ENCODE measurements at places on chromosomes 13 and 19. TPM values are rescaled to one million over a fixed set of nuclear protein-coding genes. Genes with fewer than 3 reads are reported as not detected.

Gene COL4A1
- 161 TPM for total RNA-seq

Gene USPL1
- total RNA-seq: 14.9 TPM

Gene CRX
- not detected for total RNA-seq

Gene TINCR
- total RNA-seq: 3.9 TPM

Gene KLK10
- total RNA-seq: 5.7 TPM

Gene GRK1
- total RNA-seq: not detected

Gene PSPN
- 2.2 TPM for total RNA-seq

Gene P2RY11
- total RNA-seq: 15.6 TPM

Gene FKRP
- total RNA-seq: 13.2 TPM

- peaks cover 6% of the 10 kb centered on the region for H3K4me1 ChIP-seq
- no peaks in the 10 kb centered on the region for H3K27me3 ChIP-seq
- DNase-seq: no peak
- H3K27ac ChIP-seq: peak overlapping the region; percentile 72
Measured at GRCh38 chr19:57947088-57947418, 453 bp downstream of the ZNF256 start.

GRCh38 chr19:34224996-34225658 lies 29.2 kb upstream of the GARRE1 start:
- DNase-seq: no peak
- no peak overlapping the region for H3K27ac ChIP-seq
- H3K4me1 ChIP-seq: peaks cover 5% of the 10 kb centered on the region
- H3K36me3 ChIP-seq: peaks cover 98% of the 10 kb centered on the region
- no peaks in the 10 kb centered on the region for H3K27me3 ChIP-seq
- H3K4me3 ChIP-seq: no peak overlapping the region

- no peaks in the 10 kb centered on the region for H3K4me1 ChIP-seq
- DNase-seq: no peak
- H3K36me3 ChIP-seq: no peaks in the 10 kb centered on the region
- H3K27ac ChIP-seq: no peak overlapping the region
- H3K27me3 ChIP-seq: peaks cover 16% of the 10 kb centered on the region
- peak overlapping the region; percentile 53 for H3K4me3 ChIP-seq
Measured at GRCh38 chr13:23161481-23161825, 19.3 kb upstream of the SGCG start.

- peaks cover 12% of the 10 kb centered on the region for H3K4me1 ChIP-seq
- H3K27ac ChIP-seq: no peak overlapping the region
- no peaks in the 10 kb centered on the region for H3K36me3 ChIP-seq
- H3K4me3 ChIP-seq: no peak overlapping the region
Measured at GRCh38 chr19:44587963-44588770, 25.2 kb upstream of the IGSF23 start.

- no peaks in the 10 kb centered on the region for H3K27me3 ChIP-seq
- no peak overlapping the region for H3K4me3 ChIP-seq
- H3K27ac ChIP-seq: no peak overlapping the region
- no peak for DNase-seq
- peaks cover 7% of the 10 kb centered on the region for H3K4me1 ChIP-seq
- H3K36me3 ChIP-seq: peaks cover 34% of the 10 kb centered on the region
Measured at GRCh38 chr13:44976196-44976595, 13.1 kb downstream of the NUFIP1 start.

DNA sequence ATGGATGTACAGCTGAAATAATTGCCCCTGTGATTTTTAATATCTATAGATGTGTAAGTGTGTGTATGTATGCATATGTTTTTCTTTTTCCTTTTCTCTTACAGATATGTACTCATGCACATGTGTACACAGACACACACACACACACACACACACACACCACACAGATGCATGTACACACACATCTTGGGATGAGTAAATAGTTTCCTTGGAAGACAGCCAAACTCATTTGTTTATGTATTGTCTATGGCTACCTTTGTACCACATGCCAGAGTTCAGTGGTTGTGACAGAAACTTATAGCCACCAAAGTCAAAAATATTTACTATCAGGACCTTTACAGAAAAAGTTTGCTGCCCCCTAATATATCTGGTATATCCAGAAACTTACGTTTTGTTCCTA lies 192.6 kb downstream of the MAB21L1 start:
- H3K4me3 ChIP-seq: no peak overlapping the region
- H3K27me3 ChIP-seq: no peaks in the 10 kb centered on the region
- H3K4me1 ChIP-seq: no peaks in the 10 kb centered on the region
- DNase-seq: no peak

DNA sequence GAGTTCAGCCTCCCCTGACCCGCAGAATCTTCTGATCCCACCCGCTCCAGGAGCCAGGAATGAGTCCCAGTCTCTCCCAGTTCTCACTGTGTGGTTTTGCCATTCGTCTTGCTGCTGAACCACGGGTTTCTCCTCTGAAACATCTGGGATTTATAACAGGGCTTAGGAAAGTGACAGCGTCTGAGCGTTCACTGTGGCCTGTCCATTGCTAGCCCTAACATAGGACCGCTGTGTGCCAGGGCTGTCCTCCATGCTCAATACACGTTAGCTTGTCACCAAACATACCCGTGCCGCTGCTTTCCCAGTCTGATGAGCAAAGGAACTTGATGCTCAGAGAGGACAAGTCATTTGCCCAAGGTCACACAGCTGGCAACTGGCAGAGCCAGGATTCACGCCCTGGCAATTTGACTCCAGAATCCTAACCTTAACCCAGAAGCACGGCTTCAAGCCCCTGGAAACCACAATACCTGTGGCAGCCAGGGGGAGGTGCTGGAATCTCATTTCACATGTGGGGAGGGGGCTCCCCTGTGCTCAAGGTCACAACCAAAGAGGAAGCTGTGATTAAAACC lies 1.1 kb upstream of the APOE start:
- peaks cover 35% of the 10 kb centered on the region for H3K36me3 ChIP-seq
- DNase-seq: no peak
- no peak overlapping the region for H3K27ac ChIP-seq
- no peak overlapping the region for H3K4me3 ChIP-seq
- peaks cover 19% of the 10 kb centered on the region for H3K27me3 ChIP-seq
- H3K4me1 ChIP-seq: peaks cover 5% of the 10 kb centered on the region

GRCh38 chr13:95652821-95653220 lies 8.3 kb upstream of the DZIP1 start:
- H3K4me3 ChIP-seq: no peak overlapping the region
- H3K27me3 ChIP-seq: no peaks in the 10 kb centered on the region
- no peaks in the 10 kb centered on the region for H3K36me3 ChIP-seq
- no peak for DNase-seq

DNA sequence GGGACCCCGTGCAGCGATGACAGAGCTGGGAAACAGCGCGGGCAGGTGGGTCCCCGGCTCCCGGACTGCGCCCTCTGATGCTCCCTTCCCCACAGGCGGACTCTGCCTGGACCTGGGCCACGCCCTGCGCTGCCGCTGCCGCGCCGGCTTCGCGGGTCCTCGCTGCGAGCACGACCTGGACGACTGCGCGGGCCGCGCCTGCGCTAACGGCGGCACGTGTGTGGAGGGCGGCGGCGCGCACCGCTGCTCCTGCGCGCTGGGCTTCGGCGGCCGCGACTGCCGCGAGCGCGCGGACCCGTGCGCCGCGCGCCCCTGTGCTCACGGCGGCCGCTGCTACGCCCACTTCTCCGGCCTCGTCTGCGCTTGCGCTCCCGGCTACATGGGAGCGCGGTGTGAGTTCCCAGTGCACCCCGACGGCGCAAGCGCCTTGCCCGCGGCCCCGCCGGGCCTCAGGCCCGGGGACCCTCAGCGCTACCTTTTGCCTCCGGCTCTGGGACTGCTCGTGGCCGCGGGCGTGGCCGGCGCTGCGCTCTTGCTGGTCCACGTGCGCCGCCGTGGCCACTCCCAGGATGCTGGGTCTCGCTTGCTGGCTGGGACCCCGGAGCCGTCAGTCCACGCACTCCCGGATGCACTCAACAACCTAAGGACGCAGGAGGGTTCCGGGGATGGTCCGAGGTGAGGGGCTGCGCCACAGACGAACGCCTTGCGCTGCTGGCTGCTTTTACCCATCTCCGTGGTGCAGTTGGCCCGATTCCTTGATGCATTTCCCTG lies 7.8 kb upstream of the SELENOV start:
- H3K27ac ChIP-seq: no peak overlapping the region
- DNase-seq: no peak
- no peaks in the 10 kb centered on the region for H3K4me1 ChIP-seq
- H3K27me3 ChIP-seq: peaks cover 87% of the 10 kb centered on the region

Data from lower lobe of right lung (tissue), 2 donors.